Neural crest cell (in vitro differentiated cells): ENCODE measurements at places on chromosomes 1 and 21. TPM values are rescaled to one million over a fixed set of nuclear protein-coding genes. Genes with fewer than 3 reads are reported as not detected.

Gene CYP2J2
- 1.3 and 1.6 TPM in 2 replicates for total RNA-seq

Gene C1orf53
- total RNA-seq, result 1.9 and 3.1 TPM in 2 replicates

Gene KCNH1
- total RNA-seq, result 0.21 TPM in 1 of 2 replicates, not detected in the other

Gene SMPDL3B
- total RNA-seq, result not detected in 2 replicates

Gene ADORA3
- total RNA-seq, result not detected in 2 replicates

Gene AMY2A
- not detected in 2 replicates for total RNA-seq

Gene LCK
- not detected in 2 replicates for total RNA-seq

Gene RGS13
- not detected in 2 replicates for total RNA-seq

Gene SPATA46
- not detected in 2 replicates for total RNA-seq
